CD4-positive, alpha-beta T cell treated with Interleukin-15 for 1 hour (primary cell): ENCODE measurements at places on chromosomes 11 and 22.

GRCh38 chr22:30488121-30488520, 16.3 kb upstream of the SEC14L3 start:
- no peak for DNase-seq

- no peak for DNase-seq
Observed at GRCh38 chr22:44595841-44596341, 97.9 kb upstream of the RTL6 start.

DNA sequence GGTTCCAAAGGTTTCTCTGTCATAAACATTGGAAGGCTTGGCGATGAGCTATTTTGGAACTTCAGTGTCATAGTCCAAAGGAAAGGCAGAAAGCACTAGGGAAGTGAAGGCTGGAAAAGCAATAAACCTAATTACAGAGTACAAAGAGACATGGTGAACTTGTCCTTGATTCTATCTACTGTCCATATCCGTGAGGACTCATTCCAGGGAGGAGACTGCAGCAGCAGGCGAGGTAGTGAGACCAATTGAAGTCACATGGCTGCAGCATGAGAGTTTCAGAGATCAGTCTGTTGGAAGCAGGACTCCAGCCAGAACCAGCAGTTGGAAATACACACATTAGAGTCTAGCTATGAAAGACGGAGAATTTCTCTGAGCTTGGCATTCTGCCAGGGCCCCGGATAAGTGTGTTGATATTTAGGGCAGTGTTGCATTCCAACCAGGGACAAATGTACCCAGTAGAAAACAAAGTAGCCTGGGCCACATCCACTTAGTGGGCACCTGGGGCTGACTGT, 54.1 kb upstream of the ARHGAP42 start:
- DNase-seq = no peak

- no peak for DNase-seq
Observed at GRCh38 chr22:27866135-27867084, 52.6 kb downstream of the PITPNB start.

DNA sequence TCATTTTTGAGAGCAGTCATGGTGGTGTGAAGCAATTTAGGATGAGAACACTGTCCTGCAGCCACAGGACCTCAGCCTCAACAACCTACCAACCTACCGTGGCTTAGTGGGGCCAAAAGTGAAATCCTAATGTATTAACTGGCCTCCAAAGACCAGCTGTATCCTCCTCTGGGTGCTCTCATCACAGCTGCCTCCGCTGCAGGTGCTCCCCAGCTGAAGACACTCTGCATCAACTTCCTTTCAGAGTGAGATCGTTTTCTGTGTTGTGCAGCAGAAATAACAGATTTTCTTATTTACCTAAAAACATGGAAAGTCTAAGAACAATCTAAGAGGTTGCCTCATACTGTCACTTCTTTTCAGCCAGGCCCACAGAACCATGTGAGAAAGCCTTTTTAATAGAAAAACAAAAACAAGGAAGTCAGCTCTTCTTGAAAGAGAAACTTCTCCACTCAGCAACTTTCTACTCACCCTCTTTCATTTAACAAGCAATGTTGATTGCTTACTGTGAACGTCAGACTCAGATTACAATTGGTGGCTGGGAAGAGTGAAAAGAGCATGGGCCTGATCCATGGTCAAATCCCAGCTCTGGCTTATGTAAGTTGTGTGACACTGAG, 136.1 kb downstream of the TENM4 start:
- DNase-seq = no peak

DNA sequence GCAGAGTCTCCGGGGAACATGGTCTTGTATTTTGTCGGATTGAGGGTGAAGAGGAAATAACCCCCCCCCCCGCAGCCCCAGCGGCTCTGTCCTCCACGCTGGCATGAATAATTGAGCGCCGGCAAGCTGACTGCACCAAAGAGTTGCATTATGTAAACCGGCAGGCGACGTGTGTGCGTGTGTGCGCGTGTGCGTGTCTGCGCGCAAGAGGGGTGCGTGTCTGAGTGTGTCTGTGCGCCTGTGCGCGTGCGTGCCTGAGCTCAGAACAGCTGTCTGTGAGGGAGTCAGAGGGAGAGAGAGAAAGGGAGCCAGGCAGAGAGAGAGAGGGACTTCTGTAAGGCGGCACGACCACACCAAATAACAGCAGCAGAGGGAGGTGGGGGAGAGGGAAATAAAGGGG, 94.4 kb downstream of the SCN3B start:
- peak; percentile 39 for DNase-seq

- no peak for DNase-seq
Observed at GRCh38 chr11:76854709-76855108, 6.0 kb upstream of the ACER3 start.

DNA sequence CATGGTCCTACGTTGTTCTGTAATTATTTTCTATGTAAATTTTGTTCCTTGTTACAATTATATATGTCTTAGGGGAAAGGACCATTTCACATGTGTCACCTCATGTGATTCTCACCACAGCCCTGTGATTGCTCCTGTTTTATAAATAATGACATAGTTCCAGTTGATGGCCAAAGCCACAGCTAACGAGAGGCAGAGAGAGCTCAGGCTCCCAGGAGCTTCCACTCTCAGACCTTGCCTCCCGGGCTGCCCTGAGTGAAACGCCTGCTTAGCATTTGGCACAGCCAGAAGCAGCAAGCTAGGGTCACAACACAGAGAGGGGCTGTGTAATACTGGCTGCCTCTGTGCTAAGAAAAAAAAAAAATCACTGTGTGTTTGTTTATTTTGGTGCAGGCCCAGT, 5.9 kb downstream of the TMEM121B start:
- no peak for DNase-seq

- no peak for DNase-seq
Observed at GRCh38 chr22:20578192-20578591, 70.8 kb downstream of the MED15 start.

DNA sequence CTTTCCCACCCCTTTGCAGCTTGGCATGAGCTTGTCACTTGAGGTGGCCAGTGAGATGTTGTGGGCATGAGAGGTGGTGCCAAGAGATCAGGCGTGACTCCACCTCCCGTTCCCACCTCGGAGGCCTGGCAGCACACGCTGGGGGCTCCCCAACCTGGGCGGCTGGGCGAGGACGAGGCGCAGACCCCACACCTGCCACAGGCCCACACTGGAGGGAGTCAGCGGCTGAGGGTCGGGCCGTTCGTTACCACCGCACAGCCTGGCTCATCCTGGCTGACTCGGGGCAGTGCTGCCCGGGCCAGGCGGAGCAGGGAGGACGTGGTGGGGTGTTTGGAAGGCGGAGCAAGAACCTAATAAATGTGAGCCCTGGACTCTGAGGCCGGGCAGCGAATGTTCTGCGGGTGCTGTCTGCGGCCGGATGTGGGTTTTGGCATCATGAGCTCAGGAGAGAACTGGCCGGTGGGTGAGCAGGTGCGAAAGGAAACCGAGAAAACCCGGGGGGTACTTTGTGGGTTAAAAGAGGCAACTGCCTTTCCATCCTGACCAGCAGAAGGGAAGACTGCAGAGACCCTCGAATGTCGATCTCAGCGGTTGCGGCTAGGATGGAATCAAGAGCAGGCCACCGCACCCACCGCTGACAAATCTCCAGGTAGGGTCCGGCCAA, 10.2 kb upstream of the IFITM3 start:
- DNase-seq = peak; percentile 26

- DNase-seq = no peak
Observed at GRCh38 chr11:115848080-115848479, 343.9 kb upstream of the CADM1 start.

DNA sequence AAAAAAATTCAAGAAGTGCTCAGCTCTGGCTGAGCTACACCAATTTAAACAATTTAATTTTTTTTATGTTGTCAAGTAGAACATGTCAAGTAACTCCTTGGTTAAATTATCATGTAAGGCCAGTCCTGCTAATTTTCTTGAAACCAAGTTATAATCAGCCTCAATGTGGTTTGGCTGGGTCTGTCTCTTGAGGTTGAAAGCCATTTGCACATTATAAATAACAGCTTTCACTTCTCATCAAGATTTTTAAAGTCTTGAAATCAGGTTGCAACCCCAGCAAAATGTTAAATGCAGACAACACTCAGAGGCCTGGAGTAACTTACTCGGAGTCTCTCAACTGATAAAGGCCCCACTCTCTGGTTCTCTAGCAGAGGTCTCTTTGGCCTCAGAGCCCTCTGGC, 324.4 kb downstream of the BRD1 start:
- DNase-seq = no peak

- DNase-seq = no peak
Observed at GRCh38 chr11:82315093-82315492, 418.6 kb downstream of the FAM181B start.

- DNase-seq = no peak
Observed at GRCh38 chr11:111361874-111362273, 17.2 kb downstream of the POU2AF1 start.

GRCh38 chr22:43377896-43378704, 33.7 kb upstream of the MPPED1 start:
- DNase-seq = no peak

GRCh38 chr22:36331912-36332622, 55.7 kb downstream of the MYH9 start:
- DNase-seq = peak; percentile 65

- peak; percentile 88 for DNase-seq
Observed at GRCh38 chr22:41301085-41302020, at the start of gene ZC3H7B. Gene ZC3H7B (plus strand): TSS chr22:41301525. CDS start chr22:41320661, 19,136 bp downstream.

GRCh38 chr11:34339149-34340064, 18.4 kb downstream of the ABTB2 start:
- DNase-seq = peak; percentile 41

- no peak for DNase-seq
Observed at GRCh38 chr11:61580271-61580888, 496 bp downstream of the SYT7 start.

GRCh38 chr11:61349189-61349751, 12.4 kb downstream of the CYB561A3 start:
- no peak for DNase-seq

DNA sequence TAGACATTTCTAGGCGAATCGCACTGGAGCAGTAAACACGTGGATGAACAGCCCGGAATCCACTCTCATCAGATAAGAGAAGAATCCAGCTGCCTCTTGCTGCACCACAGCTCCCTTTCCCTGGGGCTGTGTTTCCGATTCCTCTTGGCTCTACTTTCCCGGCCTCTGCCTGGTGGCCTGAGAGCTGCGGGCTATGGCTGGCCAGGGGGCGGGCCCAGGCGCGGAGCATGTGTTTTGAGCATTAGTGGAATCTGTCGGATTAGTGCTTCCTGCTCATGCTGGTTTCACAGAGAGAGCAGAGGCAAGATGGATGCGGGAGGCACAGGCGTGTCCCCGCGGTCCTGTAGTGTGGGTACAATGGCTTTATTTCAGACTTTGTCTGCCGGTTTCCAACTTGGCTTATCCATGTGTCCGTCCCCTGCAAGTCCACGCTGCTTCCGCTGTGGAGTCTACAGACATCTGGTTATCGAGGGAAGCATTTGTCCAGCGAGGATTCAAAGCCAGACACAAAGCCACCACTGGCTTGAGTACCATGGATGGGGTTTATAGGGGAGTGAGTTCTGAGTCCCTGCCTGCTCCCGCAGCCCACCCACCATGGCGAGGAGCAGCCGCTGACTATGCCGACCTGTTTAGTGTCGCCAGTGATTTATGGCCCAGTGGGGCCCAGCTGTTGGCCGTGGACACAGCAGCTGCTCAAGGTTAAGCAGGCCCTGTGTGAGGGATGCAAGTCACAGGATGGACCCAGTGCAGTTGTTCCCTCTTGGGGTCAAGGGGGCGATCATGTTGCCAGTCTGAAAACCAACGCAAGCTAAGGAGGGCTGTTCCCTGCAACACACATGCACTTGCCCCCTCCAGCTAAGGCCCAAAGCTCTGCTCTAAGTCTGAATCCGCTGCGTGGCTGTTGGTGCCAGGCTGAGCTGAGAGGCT, 43.3 kb upstream of the EP300 start:
- DNase-seq = no peak

DNA sequence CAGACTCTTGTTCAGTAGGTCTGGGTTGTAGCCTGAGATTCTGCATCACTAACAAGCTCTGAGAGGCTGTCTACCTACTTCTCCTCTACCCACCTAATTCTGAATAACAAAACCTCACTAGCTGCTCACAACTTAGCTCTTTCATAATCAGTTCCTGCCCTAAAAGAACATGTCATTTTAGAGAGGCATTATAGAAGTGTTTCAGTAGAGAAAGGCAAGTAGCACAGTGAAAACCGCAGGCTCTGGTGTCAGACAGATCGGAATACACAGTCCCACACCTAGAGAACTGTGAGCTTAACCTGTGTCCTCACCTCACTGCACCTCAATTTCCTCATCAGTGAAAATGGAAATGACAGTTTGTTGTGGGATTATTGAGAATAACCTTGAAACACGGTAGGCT, 1337.6 kb upstream of the TENM4 start:
- DNase-seq = no peak

DNA sequence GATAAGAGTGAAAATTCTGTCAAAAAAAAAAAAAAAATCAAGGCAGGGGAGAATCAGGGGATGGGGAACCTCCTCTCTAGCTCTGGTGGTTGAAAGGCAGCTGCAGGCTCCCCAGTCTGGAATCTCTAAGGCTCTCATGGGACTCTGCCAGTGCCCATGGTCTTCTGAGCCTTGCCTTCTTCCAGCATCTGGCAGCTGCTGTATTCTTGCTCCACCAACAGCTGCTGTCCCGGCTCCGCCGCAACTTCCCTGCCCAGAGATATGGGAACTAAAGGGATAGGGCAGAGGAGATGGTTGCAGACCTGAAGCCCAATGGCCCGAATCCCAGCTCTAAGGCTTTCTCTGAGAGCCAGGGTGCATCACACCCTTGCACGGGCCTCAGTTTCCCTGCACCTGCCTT, 49.5 kb upstream of the PHF21B start:
- DNase-seq = no peak

DNA sequence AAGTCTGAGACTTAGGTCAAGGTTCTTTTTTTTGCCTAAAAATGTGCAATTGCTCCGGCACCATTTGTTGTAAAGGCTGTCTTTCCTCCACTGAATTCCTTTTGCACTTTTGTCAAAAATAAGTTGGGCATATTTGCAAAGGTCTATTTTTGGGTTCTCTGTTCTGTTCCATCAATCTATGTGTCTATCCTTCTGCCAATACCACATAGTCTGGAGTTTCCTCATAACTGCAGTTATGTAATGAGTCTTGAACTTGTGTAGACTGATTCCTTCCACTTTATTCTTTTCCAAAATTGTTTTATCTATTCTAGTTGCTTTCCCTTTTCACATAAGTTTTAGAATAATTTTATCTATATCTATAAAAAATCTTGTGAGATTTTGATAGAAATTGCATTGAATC, 6.7 kb downstream of the KCNJ5 start:
- no peak for DNase-seq

DNA sequence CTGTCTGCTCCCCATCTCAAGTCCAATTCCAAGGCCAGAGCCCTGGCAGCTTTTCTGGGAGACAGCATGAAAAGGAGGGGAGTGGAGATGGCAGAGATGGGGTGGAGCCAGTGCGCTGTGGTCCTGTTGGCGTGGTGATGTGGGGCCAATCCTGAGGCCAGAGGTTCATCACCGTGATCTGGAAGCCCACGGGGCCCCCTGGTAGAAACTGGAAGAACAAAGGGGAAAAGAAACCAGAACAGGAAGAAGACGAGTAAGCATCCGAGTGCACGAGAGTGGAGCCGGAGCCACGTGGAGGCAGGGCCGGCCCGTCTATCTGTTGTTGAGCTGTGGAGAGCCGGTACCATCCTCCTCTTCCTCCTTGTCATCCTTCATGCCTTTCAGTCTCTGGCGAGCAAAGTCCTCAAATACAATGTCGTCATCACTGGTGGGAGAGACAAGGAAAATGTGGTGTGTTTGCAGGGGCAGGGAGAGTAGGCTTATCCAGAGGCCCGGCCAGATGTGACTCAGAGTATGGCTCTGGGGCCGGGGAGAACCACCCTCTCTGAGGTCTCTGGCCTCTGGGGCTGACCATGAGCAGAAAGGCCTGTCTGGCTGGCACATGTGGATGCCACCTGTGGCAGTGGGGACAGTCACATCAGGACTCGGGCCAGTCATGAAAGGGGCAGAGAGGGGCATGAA, 25.4 kb downstream of the TPBGL start:
- DNase-seq = peak; percentile 16

- no peak for DNase-seq
Observed at GRCh38 chr11:15180212-15180792, 65.6 kb downstream of the INSC start.
